ENCODE measurements at places on chromosomes 11 and 22.
A peak's percentile ranks its signal among the peaks of the same experiment; 100 is the strongest.

- no peak for DNase-seq
These were observed 6.6 kb upstream of the PLAAT4 start for GRCh38 chr11:63530021-63530420.

DNA sequence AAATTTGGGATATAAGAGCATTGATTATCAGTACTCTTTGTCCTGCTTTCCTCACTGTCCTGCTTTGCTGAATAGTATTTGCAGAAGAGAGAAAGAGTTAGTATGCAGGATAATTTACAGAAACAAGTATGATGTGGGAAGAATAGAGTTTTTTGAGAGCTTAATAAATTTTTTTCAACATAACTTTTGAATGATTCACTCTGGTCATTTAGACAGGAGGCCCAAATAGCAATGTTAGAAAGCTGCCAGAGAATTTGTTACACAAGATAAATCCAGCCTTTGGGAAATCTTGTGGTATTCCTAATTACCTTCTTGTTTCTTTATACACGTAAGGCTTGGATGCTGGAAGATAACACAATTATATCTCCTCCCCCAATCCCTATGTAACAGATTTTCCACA lies 484.6 kb downstream of the CNTN5 start:
- peak; percentile 86 for DNase-seq

DNA sequence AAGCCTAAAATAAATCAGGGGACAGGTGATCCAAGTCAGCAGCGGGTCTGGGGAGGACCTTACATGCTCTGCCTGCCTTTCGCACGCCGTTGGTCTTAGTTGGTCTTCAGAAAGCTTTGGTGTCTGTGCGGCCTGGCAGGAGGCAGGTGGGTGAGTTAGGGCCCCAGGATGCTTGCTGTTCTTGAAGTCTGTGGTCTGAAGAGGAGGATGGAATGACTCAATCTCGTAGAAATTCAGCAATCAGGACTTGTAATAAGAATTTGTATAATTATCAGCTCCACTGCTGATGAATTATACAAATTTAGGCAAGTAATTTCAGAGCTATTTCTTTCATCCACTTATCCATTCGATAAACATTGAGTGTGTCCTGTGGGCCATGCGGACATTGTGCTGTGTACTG lies 138.5 kb downstream of the FEZ1 start:
- DNase-seq: no peak

DNA sequence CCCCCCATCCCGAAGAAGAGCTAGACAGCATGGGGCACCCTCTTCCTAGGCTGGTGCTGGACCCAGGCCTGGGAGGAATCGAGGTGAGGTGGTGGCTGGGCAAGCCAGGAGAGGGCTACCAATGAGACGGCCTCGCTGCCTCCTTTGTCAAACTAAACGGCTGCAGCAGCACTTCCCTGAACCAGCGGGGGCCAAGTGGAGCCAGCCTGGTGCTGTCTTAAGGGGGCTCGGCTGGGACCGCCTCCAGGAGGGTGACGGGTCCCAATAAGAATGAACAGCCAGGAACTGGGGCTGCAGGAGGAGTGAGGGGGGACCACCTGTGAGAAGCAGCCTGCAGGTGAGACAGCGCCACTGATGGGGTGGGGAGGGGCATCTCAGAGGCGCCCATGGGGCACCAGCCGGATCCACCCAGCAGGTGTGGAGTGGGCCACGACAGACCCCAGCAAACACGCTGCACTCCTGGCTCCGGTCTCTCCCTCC lies 17.1 kb downstream of the IFT27 start:
- no peak for DNase-seq

DNA sequence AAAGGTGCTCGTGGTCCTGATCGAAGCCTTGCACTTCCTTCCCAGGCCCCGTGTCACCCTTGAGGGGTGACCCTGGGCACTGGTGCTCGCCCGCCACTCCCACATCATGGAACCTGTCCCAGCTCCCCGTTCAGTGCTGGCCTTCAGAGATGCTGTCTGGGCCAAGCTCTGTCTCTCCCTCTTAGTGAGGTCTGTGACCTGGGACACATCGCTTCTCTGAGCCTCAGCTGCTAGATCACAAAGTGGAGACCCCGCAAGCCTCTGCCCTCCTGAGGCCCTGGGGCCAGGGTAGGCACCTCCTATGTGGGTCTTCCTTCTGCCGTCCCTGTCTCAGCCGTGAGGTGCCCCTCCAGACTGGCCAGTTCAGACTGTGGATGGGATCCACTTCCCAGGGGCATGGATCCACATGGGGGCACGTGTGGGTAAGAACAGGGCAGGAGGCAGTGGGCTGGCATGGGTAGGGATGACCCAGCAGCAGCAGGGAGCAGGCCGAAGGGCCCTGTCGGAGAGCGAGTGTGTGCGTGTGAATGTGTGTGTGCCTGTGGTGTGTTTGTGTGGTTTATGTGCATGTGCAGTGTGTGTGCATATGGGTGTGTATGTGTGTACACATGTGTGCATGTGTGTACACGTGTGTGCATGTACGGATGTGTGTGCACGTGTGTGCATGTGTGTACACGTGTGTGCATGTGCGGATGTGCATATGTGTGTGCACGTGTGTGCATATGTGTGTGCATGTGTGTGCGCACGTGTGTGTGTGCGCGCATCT lies 1073.7 kb downstream of the BRD1 start:
- no peak for DNase-seq

DNA sequence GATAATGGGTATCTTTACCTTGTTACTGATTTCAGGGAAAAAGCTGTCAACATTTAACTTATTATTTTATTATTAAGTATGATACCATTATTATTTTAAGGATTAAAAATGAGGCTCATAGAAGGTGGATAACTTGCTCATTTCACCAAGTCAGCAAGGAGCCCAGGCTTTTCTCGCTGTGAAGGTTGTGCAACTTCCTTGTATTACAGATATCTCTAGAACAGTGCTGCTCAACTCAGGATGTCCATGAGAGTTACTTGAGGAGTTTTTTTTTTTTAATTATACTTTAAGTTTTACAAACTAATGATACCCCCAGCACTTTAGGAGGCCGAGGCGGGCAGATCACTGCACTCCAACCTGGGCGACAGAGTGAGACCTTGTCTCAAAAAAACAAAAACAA lies 98.2 kb downstream of the INSC start:
- no peak for DNase-seq

Measured in astrocyte of the cerebellum (primary cell).